Fibroblast of the conjunctiva (primary cell): ENCODE measurements at places on chromosomes 6 and 20.

- DNase-seq = no peak
These were observed 113.0 kb upstream of the IYD start for GRCh38 chr6:150255840-150256239.

- DNase-seq = no peak
These were observed 117.7 kb upstream of the BACH2 start for GRCh38 chr6:90414352-90414751.

DNA sequence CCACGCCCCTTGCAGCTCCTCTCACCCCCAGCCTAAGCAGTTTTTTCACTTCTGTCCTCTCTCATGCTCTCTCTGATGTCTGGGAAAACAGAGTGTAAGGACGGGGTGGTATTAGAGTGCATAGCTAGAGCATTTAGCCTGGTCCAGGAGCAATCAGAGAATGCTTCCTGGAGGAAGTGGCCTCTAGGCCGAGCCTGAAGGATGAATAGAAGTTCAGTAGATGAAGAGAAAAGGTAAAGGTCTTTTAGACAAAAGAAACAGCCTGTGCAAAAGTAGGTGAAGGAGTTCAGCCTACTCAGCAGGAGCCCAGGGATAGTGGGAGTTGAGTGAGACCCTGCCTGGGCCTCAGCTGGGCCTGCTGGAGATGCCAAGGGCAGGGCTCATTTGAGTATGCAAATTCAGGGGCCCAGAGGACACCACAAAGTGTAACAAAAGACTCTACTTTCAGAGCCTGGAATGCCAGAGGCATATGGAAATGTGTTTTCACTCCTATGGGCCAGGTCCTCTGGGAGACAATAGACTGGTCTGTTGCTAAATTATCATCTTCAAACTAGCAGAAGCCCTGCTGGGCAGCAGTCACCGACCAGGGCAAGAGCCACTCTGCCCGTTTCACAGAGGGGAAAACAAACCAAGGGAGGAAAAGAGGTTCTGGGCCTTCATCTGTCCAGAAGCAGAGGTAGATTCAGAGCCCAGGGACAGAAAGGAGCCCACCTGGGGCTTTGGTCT, 19.7 kb upstream of the TM9SF4 start:
- DNase-seq = no peak

DNA sequence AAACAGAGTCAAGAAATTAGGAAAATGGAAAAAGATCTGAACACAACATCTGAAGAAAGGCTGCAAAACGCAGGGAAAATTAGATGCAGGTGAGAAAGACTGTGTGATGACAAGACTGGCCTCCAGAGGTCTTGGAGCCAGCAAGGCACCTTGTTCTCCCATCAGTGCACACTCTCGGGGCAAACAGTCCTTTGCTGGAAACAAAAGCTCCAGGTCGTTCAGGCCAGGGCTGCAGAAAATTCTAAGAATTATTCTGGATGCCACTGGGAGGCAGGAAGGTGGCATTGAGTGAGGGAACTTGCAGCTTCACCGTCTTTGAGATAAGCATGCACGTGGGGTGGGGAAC, 219.9 kb upstream of the SSTR4 start:
- no peak for DNase-seq

GRCh38 chr6:138765896-138766655, 7.5 kb upstream of the CCDC28A start:
- DNase-seq = peak; percentile 14

DNA sequence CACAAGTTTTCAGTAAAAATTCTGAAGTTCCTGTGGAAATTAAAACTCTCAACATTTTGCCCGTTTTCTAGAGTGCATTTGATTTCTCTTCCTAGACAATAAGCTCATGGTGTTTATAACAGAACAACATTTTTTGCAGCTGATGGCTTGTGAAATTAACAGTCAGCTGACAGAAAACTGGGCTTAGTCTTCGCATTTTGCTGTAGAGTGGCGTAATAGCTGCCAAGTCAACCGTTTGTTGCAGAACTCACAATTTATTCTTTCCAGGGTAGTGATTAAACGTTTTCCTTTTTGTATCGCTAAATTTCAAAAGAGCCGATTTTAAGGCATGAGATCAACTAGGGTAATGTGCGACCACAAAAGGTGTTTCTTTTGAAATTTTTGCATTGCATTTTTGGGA, 1.4 kb downstream of the SPO11 start:
- DNase-seq = no peak

DNA sequence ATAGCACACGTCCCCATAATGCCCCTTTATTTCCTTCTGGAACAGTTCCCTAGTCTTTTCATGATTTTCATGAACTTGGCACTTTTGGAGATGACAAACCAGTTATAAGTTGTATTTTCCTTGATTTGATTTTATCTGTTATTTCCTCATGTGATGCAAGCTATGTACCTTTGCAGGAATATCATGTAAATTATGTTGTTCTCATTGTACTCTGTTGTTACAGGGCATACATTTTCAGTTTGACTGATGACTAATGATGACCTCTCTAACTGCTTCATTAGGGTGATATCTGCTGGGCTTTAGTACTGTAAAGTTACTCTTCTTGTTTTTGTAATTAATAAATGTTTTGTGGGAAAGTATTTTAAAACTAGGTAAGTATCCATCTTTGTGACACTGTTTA, 147.3 kb downstream of the ZFAND3 start:
- no peak for DNase-seq

DNA sequence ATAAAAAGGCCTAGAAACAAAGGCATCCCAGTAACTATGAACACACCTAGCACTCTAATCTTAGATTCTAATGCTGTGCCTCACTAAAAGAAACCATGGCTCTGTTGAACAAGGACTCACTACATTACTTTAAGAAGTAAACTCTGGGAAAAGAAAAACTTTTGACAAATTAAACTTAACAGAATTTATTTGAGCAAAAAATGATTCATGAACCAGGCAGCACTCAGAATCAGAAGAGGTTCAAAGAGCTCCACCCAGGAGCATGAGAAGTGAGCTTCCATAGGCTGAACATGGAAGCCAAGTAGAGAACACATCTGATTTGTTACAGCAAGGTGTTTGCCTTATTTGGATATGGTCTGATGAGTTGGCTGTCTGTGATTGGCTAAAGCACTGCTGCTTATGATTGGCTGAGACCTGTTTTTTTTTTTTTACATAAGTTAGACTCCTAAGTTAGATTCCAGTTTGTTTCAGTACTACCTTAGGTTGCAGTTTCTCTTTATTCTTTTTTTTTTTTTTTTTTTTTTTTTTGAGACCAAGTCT, 343.6 kb upstream of the SASH1 start:
- no peak for DNase-seq

GRCh38 chr6:3490625-3490980, 33.8 kb upstream of the SLC22A23 start:
- DNase-seq = no peak

DNA sequence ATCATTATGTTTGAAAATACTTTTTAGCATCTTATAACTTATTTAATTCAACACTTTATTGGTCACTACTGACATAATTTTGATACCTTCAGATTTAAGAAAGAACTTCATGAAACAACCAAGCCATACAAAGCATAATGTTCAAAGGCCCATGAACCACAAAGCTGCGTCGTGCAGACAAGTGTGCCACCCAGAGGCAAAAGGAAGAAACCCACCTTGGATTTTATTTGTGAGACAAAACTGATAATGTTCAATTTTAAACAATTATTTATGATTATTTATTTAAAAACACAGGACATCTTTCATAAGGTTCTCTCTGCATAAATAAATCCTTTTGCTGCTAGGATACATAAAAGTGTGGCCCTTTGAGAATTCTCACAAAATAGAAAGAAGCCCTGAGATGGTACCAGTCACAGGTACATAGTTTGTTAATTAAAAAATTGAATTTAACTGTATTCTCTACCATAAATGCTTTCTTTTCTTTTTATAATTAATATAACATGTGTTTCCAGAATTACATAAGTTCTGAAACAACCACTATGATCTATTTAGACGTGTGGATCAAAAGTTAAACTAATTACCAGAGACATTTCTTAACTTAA, 143.7 kb downstream of the RALGAPA2 start:
- peak; percentile 30 for DNase-seq

GRCh38 chr6:35359744-35360348, 17.5 kb downstream of the PPARD start:
- DNase-seq = peak; percentile 80

DNA sequence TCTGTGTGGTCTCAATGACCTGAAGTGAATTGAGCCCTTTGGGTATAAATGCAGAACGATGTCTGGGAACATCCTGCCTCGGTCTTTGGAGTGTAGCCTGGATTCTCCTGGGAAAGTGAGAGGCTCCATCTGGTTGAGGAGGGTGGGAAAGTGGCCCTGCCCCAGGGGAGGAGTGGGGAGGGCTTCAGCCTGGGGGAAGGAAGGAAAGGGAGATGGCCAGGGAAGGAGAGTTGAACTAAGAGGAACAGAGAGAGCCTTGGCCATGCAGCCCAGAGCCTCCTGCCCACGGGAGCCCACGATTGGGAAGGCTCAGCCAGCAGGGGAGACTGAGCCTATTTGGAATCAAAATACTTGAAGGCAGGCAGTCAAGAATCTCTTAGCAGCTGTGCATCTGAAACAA, 2.3 kb upstream of the EPB41L1 start:
- DNase-seq = no peak

DNA sequence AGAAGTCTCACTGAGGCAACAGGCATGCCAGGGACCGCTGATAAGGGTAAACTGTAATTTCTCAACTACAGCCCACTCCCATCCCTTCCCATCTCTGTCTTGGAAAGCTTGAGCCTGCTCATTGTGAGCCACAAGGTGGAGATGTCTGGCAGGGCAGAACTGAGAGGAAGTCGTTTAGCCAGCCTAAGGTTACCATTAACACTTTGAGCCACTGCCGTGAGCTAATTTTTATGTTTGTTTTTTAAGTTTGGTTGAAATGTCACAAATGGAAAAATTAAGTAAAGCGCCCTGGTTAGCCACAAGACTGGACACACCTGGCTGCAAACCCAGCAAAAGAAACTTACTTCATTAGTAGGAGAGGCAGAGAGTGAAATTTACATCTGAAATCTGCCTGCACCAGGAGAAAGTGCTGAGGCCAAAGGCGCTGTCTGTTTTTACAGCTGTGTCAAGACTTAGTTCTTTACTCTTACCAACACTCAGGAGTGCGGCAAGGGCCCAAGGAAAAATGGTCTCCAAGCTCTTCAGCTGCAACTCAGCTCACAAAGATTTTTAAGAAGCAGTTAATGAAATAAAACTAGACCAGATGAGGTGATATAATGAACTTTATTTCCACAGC, 50.0 kb upstream of the FAM83C start:
- DNase-seq = no peak

DNA sequence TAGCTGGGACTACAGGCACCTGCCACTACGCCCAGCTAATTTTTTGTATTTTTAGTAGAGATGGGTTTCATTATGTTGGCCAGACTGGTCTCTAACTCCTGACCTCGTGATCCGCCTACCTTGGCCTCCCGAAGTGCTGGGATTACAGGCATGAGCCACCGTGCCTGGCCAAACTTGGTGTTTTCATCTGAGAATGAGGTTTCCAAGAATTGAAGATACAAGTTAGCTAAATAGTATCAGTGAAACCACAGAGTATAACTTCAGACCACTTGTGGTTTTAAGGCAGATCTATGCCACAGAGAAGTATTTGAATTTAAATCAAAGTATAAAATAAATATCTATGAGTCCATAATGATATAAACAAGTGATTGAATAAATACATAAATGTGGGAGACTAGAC, 70.1 kb downstream of the SLC16A10 start:
- no peak for DNase-seq

- peak; percentile 58 for DNase-seq
These were observed 85.0 kb downstream of the FNDC1 start for GRCh38 chr6:159254186-159254585.

- DNase-seq = no peak
These were observed 125.4 kb downstream of the SH3BGRL2 start for GRCh38 chr6:79756496-79756895.

DNA sequence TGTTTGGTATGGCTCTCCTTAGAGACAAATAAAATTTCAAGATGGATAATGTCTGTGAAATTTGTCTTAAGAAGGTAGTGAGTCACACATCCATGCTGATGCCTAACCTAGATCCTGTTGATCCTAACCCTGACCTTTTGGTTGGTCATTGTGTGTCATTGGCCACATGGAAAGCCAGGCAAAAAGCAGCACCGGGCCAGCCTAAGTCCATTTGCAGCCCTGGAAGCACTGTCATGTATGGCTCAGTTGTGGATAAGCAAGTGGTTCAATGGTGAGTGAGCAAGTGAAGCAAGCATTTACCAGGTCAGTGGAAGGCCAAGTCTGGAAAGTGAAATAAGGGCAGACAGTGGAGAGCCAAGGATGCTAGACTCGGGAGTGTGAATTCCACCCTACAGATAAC, 12.1 kb upstream of the XRN2 start:
- no peak for DNase-seq

GRCh38 chr6:126266664-126267063, 73.3 kb upstream of the CENPW start:
- no peak for DNase-seq

DNA sequence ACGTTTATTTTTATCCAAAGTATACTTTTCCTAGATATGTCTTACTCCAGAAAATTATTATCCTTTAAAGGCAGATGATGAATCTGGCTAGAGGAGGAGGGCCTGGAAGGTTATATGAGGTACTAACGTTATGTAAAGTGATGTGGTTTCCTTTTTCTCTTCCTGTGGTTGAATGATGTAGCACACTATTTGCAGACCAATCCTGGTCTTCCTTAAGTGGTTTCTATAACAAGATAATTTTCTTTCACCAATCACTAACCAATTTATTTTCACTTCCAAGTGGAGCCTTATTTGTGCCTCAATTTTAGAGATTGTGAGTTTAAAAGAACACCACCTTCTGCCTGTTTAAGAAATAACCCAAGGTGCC, 154.6 kb upstream of the SOX4 start:
- no peak for DNase-seq

GRCh38 chr20:22821796-22822195, 213.3 kb upstream of the SSTR4 start:
- DNase-seq = no peak
